ENCODE measurements at places on chromosomes 12 and 14.

DNA sequence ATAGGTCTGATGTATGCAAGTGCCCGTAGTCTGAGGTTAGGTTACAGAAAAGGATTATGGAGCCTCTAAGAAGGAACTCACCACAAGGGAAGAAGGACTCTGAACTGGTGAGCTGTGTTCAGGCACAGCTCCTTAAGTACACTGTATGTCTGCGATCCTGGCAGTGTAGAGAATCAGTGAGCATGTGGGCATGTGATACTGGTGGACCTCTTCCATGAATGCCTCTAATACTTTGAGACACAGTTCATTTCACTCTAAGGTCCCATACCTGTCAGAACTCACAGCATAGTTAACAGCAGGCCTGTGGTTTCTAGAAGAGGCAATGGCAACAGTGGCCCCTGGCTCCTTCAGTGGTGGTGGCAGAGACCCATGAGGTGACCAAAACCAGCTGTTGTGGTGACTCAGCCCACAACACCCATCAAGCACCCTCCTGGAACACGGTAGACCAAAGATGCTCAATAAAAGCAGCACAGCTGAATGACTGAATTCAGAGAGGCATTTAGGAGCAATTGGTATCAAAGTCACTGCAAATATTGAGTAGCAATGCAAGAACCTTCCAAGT is 6.9 kb upstream of the OR6J1 start:
- peak; percentile 67 for DNase-seq

GRCh38 chr12:92654929-92655328 is 47.9 kb upstream of the PLEKHG7 start:
- DNase-seq: no peak

GRCh38 chr14:69096781-69097475 is 56.0 kb downstream of the DCAF5 start:
- no peak for DNase-seq

DNA sequence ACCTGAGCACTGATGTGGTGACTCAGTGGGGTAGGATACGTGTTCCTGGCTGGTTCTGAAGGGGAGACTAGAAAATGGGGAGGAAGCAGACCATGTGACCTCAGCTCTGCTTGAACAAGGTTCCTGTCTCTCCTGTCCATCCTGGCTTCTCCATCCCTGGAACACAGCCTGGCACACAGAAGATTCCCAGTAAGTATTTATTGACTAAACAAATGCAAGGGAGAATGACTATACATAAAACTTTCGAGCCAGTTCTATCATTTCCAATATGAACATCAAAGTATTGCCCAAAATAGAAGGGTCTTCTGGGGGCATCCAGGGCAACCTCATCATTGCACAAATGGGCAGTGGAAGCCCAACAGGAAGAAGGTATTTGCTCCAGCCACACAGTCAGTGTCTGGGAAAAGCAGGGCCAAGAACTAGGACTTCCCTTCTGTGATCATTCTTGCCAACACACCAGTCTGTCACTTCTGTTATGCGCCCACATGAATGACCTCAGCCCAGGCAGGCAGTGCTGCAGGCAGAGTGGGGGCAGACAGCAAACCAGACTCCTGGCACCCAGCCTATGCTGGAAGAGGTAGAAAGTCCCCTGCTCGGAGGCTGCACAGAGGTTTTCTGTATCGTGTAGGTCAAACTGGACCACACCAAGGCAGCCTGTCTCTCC is 5.6 kb upstream of the SERPINA9 start:
- DNase-seq: no peak

DNA sequence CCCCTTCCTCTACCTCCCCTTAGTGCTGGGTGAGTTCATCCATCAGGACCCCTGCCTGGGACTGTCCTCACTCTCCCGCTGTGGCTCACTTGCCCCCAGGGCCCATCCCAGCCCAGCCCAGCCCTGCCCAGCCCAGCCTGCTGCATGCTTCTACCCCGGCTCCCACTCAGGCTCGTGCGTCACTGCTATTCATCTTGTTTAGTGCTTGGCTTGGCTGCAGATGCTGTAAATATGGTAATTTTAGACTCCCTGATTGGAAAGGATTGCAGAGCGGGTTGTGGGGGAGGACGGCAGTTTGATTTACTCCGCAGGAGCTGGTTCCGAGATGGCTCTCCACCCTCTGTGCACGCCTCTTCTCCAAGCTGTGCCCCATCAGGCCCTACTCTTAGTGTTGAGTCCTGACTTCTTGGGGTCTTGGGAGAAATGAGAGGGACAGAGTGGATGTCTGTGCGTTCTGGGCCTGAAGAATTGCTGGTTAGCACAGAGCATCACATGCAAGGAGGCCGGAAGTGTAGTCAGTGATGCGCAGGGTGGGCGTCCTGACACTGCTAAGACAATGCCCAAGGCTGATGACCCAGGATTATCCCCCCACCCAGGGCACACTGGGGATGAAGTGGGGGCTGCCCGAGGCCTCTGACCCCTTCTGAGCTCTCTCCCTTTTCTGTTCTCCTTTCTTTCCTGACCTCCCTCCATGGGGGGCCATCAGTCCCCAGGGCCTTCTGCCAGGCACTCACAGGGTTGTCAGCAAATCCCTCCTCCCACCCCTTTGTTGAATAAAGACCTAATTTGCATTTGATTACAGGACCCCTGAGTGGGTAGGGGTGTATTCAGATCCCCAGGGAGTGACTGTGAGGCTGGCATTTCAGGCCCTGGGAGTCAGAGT is 244.4 kb downstream of the ZFP36L1 start:
- no peak for DNase-seq

GRCh38 chr12:124422142-124422569 is 127.3 kb downstream of the RFLNA start:
- no peak for DNase-seq

DNA sequence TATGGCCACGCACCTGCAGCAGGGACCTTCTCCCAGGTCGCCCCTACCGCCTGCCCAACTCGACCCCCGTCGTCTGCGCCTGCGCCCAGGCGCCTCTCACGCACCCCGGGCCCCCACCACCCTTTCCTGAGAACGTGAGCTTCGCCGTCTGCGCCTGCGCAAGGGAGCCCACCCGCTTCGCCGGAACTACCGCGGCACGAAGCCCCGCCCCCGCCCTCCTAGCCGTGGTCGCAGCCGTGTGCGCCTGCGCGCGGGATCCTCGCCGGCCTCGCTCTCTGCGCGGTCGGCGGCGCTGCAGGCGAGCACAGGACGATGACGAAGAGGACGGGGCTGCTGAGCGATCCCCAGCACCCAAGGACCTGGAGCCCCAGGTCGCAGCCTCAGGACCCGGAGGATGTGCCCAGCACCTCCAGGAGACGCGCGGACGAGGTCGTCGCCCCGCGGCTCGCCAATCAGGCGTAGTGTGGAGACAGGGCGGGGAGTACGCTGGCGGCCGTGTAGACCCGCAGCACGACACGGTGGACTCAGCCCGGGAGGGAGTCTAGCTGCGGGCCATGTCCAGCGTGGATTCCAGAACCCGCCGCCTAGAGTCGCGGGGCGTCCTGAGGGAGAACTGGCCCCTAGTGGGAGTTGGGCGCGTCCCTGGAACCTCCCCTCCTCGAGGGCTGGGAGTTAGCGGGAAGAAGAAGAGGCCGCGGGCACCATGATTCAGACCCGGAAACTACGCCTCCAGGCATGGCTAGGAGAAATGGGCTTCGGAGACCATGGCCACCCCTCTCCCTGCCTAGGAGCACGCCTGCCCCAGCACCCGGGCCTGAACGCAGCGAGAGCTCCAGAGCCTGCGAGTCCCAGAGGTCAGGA is 1120.8 kb upstream of the TMEM132C start:
- DNase-seq: peak; percentile 87

DNA sequence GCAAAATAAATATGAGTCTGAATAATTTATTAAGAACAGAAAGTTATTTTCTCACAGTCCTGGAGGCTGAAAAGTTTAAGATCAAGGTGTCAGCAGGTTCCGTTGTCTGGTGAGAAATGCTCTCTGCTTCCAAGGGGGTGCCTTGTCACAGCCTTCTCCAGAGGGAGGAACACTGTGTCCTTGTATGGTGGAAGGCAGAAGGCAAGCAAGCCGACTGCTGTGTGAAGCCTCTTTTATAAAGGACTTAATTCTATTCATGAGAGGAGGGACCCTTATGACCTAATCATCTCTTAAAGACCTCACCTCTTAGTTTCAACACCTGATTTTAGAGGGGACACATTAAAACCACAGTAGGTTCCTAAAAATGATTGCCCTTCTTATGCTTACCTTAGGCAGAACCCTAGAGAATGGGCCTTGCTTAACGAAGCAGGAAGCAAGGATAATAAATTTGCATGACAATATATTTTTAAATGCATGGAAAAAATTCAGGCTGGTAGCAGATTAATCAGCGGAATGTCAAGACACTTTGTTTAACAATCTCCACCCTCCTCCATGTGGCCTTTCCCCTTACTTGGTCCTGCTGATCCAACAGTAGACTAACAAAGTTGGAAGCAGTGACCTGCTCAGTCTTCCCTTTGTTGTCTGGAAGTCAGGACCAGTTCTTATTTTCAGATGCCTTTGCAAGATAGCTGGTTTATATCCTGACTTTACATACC is 154.9 kb downstream of the DYRK2 start:
- DNase-seq: no peak

- DNase-seq: no peak
These were observed 94.1 kb downstream of the MSRB3 start for GRCh38 chr12:65372574-65372973.

DNA sequence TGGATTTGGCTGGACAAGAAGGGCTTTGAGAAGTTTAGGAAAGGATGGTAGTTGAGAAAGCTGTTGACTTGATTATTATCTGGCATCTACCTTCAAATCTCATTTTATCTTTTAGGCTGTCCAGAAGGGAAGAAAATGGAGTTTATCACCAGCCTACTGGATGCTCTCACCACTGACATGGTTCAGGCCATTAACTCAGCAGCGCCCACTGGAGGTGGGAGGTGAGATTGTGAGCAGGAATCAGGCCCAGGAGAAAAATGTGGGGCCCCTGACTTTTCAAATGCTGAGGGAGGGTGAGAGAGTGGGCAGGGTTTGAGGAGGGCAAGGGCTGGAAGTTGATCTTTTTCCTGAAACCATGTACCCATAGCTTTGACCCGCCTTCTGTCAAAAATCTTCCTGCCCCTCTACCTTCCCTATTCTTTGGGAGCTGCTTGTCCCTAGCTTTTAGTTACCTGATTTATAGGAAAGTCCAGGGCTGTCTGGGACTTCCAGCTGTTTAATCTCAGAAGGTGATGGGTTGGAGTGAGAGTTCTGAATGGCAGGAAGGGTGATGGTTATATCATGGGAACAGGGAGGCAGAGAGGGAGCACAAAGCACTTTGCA is 134.2 kb downstream of the SMOC1 start:
- peak; percentile 3 for DNase-seq

DNA sequence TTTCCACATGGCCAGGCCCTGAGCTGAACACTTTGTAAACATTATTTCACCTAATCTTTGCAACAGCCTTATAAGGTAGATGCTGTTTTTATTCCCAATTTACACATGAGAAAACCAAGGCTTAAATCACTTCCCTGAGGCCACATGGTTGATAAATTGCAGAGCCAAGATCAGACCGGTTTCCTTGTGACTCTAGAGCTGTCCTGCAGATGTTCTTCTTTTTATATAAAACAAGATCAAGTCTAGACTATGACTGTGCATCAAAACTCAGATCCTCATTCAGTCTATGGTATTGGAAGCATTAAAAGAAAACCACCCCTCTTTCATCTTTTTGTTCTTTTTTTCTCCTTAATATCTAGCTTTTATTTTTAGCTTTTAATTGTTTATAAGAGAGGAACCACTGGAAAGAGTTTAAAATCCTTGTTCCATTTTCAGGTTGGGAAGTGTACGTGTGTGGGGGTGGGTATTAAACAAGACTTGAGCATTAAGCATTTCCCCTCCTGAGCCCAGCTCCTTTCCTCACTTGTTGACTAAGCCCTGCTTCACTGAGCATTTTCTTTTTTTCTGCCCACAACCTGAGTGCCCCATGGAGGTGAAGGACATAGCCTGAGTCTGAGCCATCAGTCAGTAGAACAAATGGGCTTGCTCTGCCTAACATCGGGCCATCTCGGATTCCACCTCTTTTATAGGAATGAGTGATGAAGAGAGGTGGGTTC is 45.4 kb downstream of the GPATCH2L start:
- DNase-seq: no peak

DNA sequence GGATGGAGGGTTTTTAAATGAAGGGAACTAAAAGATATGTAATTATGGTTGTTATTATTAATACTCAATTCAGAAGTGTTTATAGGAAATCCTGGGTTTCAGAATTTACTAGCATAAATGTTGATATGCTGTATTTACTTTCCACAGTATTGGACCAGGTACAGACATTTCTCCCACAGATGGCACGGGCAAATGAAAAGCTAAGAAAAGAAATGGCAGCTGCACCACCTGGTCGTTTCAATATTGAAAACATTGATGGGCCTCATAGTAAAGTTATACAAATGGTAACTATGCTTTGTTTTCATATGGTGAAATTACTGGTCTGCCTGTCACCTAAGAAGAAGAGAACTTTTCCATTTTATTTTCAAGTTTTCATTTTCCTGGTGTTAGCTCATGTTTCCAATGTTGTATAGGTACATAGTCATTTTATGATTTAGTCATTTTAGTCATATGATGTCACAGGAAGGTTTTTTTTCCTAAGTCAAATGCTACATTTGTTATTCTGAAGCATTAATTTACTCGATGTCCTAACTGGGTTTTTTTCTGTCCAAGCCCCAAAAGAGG is 5.5 kb downstream of the NOPCHAP1 start:
- no peak for DNase-seq

DNA sequence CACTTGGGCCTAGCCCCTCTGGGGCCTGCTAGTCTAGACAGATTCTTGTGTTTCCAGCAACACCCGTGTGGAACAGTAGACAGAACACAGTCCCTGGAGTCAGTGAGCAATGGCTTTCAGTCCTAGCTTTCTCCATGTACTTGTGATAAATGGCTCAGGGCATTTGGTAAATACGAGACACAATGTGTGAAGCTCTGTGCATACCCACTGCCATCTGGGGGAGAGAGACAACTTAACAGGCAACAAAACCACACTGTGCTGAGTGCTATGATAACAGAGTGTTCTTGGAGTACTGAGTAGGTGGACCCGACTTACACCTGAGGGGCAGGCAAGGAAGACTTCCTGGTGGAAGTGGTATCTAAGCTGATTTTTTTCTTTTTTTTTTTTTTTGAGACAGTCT is 86.3 kb upstream of the TBX3 start:
- no peak for DNase-seq

GRCh38 chr12:122861587-122861970 is 26.3 kb downstream of the HIP1R start:
- DNase-seq: no peak

- DNase-seq: no peak
These were observed 46.5 kb upstream of the KCNMB4 start for GRCh38 chr12:70319605-70320004.

DNA sequence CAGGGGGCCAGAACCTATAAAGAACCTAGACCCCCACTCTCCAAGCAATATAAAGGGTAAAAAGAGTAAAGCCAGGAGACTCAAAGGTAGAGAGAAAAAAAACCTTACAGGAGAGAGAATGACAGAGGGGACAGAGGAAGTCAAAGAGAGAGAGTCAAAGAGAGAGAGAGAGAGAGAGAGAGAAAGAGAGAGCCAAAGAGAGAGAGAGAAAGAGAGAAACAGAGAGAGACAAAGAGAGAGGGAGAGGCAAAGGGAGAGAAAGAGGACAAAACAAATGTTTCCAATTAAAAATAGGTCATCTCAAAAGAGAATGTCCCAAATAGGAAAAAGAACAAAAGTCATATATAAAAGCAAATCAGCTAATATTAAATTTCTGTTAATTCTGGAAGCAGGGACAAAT is 251.5 kb downstream of the DPY19L2 start:
- no peak for DNase-seq

- no peak for DNase-seq
These were observed 42.7 kb downstream of the SSH1 start for GRCh38 chr12:108814462-108815211.
